Activated CD4-positive, alpha-beta T cell treated with anti-CD3 and anti-CD28 coated beads, Interleukin-10, Interleukin-2, amounts not matched to agents 100 ng/mL and 50 ng/mL, durations not matched to agents 16 hours and 8 hours (primary cell): ENCODE measurements at places on chromosomes 13 and 19.

DNA sequence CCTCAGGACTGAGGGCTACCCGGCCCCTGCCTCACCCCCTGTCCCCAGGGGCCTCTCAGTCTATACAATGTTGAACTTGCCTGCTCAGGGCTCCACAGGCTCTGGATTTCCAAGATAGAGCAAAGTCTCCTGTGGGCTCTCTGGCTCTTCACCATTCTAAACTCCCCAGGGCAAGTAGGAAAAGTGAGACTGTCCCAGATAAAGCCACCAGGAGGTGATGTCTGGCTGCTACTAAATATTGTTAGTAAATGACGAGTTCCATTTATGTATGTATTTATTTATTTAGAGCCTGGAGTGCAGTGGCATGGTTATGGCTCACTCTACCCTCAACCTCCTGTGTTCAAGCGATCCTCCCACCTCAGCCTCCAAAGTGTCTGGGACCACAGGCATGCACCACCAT, 73.6 kb upstream of the SIAH3 start:
- no peak for DNase-seq

DNA sequence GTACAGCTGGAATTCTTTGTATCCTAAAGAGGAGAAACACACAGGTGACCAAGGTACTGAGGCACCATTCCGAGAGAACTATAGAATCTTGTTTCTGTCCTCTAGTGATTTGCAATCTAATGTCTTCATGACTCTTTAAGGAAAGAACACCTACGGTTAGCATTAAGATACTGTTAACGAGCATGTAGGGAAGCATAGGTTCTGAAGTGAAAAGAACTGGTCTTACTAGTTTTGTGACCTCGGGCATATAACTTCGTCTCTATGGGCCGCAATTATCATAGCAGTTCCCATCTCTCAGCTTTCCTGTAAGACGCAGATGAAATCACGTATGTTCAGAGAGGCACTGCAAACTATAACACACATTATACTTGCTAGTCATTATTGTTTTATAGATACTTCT, 193.0 kb upstream of the NBEA start:
- DNase-seq, result no peak

- no peak for DNase-seq
Measured at GRCh38 chr13:44363631-44364344, 9.8 kb upstream of the SERP2 start.

- no peak for DNase-seq
Measured at GRCh38 chr13:78604782-78605611, 1.6 kb upstream of the POU4F1 start.

- no peak for DNase-seq
Measured at GRCh38 chr13:70864731-70865130, 756.5 kb upstream of the KLHL1 start.

DNA sequence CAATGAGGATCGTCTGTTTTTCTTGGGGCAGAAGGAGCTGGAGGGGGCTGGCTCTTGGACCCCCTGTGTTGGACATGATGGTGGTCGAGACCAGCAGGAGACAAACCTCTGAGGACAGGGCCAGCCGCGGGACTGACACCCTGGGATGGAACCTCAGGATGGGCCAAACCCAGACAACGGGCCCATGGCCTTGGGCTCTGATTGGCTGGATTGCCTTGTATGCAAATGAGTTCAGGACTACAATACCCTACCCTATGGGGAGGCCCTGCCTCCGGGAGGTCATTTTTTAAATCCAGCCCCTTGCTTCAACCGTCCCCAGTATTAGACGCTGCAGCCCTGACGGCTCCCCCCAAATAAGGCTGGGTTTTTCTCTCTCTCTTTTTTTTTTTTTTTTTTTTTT, 22.0 kb downstream of the SLC5A5 start:
- no peak for DNase-seq

- DNase-seq, result no peak
Measured at GRCh38 chr19:48968813-48969218, 3.7 kb downstream of the FTL start.

DNA sequence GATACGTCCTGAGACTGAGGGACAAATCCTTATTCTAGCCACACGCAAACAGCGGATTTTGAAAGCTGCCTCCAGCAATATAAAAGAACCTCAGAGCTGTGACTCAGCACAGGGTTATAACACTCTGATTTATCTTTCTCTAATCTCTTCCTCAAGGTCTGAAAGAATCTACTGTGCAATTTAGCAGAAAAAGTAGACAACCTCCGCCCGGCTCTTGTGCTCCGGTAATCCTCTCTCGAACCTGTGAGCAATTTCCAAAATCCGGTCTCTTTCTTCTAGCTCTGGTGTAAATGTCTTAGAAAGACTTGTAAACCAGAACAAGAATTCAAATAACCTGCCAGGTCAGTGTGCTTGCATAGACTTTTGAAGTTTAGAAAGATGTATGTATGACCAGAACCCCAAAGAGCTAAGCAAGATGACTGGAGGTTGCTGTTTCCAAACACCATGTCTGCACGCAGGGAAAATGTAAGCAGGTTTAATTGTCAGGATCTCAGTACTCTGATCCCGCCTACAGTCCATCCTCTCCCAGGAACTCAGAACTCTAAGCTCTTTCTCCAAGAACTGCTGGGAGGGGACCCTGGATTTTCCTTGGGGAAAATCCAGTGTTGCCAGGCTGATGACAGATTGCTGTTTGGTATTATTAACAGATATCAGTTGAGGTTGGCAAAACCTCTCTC, 338.1 kb downstream of the RFC3 start:
- peak; percentile 68 for DNase-seq

DNA sequence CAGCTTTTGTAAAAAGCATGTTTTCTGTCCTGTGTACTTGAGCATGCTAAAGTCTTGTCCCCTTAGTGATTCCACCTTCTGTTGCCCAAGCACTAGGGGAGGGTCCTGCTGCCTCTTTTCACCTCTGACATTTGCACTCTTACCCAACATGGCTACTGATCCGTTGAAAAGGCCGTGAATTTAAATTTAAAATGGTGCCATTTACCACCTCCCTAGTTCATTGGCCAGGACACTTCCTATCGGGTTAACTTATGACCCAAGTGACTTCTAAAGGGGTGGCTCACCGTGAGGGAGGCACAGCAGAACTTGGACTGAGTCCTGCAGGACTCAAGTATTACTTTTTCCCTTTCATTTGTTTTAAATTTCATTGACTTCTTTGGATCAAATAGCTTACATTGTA, 33.3 kb upstream of the CEACAM21 start:
- DNase-seq, result no peak

DNA sequence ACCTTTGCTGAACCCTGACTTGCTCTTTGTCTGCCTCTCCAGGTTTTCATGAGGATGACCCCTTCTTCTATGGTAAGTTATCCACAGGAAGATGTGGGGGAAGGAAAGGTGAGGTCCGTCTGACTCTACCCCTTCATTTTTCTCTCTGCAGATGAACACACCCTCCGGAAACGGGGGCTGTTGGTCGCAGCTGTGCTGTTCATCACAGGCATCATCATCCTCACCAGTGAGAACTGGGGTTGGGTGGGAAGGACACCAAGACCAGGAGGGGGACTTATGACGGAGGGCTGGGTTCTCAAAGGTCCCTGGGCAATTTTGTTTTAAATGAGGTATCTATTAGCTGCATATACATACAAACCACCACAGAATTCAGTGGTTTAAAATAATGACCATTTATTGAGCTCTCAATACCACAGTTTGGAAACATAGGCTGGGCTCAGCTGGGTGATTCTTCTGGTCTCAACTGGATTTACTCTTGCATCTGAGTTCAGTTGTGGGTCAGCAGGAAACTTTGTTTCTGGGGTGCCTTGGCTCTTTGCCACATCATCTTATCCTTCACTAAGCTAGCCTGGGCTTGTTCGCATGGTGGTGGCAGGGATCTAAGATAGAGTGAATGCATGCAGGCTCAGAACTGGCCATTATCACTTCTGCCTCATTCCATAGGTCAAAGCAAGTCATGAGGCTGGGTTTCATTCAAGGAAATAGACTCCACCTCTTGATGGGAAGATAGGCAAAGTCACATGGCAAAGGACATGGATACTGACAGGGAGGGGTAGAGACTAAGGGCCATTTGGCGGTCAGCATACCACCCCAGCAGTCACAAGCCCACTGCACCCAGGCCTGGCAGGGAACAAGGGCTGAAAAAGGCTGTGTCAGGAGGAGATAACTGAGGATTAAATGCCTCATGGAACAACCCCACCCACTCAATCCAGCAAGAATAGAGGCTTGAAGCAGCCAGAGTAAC, 11.8 kb downstream of the FXYD5 start:
- no peak for DNase-seq

DNA sequence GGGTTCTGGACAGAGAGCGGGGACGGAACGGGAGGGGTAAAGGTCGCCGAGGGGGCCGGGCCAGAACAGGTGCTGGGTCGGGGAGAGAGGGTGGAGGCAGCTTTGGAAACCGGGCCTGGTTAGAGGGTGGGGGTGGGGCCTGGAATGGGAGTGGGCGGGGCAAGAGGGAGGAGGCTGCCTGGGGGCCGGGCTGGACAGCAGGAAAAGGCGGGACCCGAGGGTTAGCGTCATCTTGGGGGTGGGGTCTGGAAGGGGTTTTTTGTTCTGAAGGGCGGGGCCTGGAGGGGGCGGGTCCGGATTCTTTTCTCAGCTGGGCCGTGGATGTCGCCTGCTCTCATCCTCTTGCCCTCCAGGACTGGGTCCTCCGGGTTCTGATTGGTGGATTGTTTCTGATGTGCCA, 4.3 kb upstream of the ZNF813 start:
- no peak for DNase-seq

DNA sequence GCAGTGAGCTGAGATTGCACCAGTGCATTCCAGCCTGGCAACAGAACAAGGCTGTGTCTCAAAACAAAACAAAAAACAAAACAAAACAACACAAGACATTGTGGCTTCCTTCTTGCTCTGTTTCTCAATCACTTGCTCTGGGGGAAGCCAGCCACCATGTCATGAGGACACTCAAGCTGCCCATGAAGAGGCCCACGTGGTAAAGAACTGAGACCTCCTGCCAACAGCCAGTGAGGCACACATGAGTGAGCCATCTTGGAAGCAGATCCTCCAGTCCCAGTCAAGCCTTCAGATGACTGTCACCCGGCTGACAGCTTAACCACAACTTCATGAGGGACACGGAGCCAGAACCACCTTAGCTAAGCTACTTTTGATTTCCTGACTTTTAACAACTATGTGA, 25.2 kb downstream of the CPT1C start:
- peak; percentile 15 for DNase-seq
